ENCODE measurements at places on chromosomes 1 and 21.

DNA sequence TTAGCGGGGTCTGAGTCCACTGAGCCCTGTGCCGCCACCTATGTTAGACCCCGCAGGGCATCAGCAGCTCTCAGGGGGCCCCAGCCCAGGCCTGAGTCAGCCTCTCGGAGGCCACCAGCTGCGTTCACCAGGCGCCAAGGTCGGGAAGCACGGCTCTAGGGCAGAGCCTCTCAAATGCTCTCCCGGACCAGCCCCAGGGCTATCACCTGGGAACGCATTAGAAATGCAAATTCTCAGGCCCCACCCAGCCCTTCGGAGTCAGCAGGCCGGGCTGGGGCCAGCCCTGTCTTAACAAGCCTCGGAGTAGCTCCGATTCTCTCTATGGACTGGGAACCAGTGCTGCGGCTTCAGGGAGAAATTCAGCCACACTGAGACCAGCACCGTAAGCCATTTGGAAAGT lies 37.2 kb upstream of the TSPEAR start:
- peaks cover 27% of the 10 kb centered on the region for H3K27me3 ChIP-seq
- no peak overlapping the region for H3K4me3 ChIP-seq
- DNase-seq = no peak
- H3K4me1 ChIP-seq = no peaks in the 10 kb centered on the region
- H3K27ac ChIP-seq = no peak overlapping the region

DNA sequence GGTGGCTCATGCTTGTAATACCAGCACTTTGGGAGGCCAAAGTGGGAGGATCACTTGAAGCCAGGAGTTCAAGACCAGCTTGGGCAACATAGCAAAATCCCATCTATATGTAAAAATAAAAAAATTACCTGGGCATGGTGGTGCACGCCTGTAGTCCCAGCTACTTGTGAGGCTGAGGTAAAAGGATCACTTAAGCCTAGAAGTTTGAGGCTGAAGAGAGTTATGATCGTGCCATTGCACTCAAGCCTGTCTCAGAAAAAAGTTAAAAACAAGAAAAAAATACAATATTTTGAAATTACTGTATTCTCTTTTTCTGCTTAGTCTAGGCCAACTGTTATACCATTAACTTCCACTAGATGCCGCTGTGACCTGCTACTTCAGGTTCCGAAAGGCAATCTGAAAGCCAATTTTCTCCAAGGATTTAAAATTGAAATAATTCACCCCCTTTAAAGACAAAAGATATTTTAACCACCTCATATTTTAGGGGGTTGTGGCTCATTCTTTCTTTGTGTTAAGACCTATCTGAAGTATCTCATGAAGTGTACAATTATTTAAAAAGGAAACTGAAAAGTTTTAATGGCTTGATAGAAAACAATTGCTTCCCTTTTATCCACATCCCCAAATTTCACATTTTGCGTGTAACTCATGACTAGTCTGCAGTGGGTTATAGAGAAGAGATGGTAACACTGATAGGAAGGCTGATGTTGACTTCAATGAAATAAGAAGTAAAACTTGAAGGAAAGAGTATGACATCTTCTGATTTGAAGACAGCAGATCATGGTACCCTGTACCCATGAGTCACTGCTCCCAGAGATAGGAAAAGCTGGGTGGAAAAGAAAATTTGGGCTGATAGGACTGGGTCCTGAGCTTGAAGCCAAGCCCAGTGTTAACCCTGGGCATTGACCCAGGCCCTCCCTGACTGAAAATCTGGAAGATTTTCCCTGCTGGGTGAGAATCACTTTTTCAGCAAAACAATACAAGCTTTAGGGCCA lies 24.4 kb upstream of the CLDN14 start:
- no peak overlapping the region for H3K4me3 ChIP-seq
- no peaks in the 10 kb centered on the region for H3K36me3 ChIP-seq
- no peak for DNase-seq

DNA sequence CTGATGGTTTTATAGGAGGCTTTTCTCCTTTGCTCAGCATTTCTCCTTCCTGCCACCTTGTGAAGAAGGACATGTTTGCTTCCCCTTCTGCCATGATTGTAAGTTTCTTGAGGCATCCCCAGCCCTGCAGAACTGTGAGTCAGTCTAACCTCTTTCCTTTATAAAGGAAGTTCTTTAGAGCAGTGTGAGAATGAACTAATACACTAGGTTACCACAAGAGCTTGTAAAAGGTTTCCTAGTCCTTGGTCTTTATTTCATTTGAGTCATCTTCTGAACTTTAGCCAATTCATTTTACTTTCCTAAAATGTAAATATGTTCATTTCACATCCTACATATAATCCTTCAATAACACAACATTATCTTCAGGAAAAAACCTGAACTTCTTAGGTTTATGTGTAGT lies 365.3 kb downstream of the HHIPL2 start:
- no peaks in the 10 kb centered on the region for H3K27me3 ChIP-seq
- H3K27ac ChIP-seq = no peak overlapping the region
- H3K4me1 ChIP-seq = no peaks in the 10 kb centered on the region
- DNase-seq = no peak

DNA sequence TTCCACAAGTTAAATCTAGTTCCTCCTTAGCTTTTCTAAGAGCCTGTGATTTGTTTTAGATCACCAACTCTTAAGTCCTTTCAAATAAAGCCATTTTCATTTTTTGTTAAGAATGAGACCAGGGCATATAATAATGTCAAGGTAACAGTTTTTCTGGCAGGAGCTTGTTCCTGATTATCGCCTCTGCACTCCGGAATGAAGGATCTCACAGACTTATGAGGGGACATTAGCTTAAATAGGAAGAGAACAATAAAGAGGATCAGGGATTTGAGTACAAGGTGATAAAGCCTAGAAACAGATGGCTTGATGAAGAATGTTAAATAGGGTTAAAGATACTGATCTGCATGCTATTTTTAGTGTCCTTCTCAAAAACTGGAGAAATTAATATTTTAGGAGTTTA lies 13.6 kb upstream of the OTUD7B start:
- no peak overlapping the region for H3K4me3 ChIP-seq
- H3K27ac ChIP-seq = no peak overlapping the region
- no peaks in the 10 kb centered on the region for H3K4me1 ChIP-seq
- no peaks in the 10 kb centered on the region for H3K27me3 ChIP-seq

DNA sequence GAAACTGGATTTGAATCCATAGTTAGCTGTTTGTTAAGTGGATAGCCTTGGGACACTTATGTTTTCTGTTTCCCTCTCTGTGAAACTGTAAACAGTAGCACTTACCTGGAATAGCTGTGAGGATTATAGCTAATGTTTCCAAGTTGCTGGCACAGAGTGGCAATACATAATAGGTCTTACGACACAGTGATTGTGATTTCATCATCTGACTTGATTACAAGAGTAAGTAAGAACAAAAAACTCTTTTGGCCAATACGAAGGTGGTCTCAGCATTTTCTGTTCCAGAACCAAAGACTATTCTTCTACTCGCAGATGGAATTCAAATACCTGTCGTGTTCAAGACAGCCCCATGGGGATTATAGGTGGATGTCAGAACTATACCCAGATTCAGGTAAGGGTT lies 2.1 kb downstream of the C8B start:
- DNase-seq = no peak
- H3K36me3 ChIP-seq = no peaks in the 10 kb centered on the region
- H3K27me3 ChIP-seq = no peaks in the 10 kb centered on the region
- H3K4me1 ChIP-seq = no peaks in the 10 kb centered on the region
- H3K27ac ChIP-seq = no peak overlapping the region
- no peak overlapping the region for H3K4me3 ChIP-seq

DNA sequence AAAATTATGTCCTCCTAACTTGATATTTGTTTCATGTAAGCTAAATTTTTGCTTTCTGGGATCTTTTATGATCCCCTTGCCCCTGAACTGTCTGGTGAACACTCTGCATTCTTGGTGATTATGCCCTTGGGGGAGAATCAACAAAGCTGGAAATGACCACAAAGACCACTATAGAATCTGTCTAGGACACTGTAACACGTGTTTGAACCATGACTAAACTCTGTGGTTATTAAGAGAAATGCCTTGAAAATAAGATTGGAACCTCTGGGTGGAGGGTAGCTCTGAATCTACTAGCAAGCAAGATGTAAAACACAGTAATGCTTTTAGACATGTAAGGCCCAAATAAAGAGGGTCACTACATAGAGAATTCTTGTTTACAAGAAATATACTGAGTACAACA lies 237.5 kb downstream of the HMCN1 start:
- no peak overlapping the region for H3K27ac ChIP-seq
- H3K4me3 ChIP-seq = no peak overlapping the region
- no peak for DNase-seq
- no peaks in the 10 kb centered on the region for H3K27me3 ChIP-seq

GRCh38 chr1:214993419-214993818 lies 89.1 kb upstream of the KCNK2 start:
- DNase-seq = no peak
- no peak overlapping the region for H3K27ac ChIP-seq

DNA sequence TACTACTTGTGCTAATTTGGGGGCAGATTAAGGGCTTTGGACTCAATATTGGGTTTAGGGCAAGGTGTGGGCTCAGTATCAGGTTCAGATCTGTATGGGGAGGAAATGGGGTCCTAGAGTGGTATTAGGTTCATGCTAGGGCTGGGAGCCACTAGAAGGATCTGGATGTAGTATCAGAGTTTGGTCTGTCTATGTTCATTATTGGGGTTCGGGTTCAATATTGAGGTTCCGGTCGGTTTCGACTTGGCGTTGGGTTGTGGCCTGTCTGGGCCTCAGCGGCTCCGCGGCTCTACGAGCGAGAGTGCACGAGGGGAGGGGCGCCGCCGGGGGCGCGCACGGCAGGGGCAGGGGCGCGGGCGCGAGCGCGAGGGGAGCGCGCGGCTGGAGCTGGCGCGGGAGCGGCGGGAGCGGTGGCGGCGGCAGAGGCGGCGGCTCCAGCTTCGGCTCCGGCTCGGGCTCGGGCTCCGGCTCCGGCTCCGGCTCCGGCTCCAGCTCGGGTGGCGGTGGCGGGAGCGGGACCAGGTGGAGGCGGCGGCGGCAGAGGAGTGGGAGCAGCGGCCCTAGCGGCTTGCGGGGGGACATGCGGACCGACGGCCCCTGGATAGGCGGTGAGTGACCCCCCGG lies at the start of gene PTPRF:
PTPRF (plus strand) TSS at position 401 of the 624 bp plus-strand sequence. CDS start 14,193 bp downstream, outside the sequence.
- peaks cover 22% of the 10 kb centered on the region for H3K27me3 ChIP-seq
- no peak within 1 kb of the TSS for H3K27ac ChIP-seq
- DNase-seq = peak; percentile 62
- no peaks in the 10 kb centered on the region for H3K36me3 ChIP-seq
- no peaks in the 10 kb centered on the region for H3K4me1 ChIP-seq
- H3K4me3 ChIP-seq = peak within 1 kb of the TSS; percentile 66

- no peak overlapping the region for H3K4me3 ChIP-seq
- no peaks in the 10 kb centered on the region for H3K36me3 ChIP-seq
- no peak overlapping the region for H3K27ac ChIP-seq
- H3K27me3 ChIP-seq = peaks cover 32% of the 10 kb centered on the region
- H3K4me1 ChIP-seq = no peaks in the 10 kb centered on the region
Observed at GRCh38 chr1:31799196-31799894, 16.5 kb downstream of the SPOCD1 start.

- no peak overlapping the region for H3K4me3 ChIP-seq
- H3K27me3 ChIP-seq = no peaks in the 10 kb centered on the region
- H3K27ac ChIP-seq = no peak overlapping the region
- H3K36me3 ChIP-seq = no peaks in the 10 kb centered on the region
- DNase-seq = no peak
Observed at GRCh38 chr1:227378871-227379554, 60.7 kb upstream of the CDC42BPA start.

- H3K4me3 ChIP-seq = no peak overlapping the region
- H3K27me3 ChIP-seq = no peaks in the 10 kb centered on the region
- H3K36me3 ChIP-seq = peaks cover 10% of the 10 kb centered on the region
- H3K27ac ChIP-seq = no peak overlapping the region
- H3K4me1 ChIP-seq = peaks cover 27% of the 10 kb centered on the region
Observed at GRCh38 chr1:201902198-201902597, 13.5 kb downstream of the SHISA4 start.

GRCh38 chr1:206725109-206725963 lies 40.6 kb downstream of the MAPKAPK2 start:
- H3K27ac ChIP-seq = peak overlapping the region; percentile 29
- peaks cover 67% of the 10 kb centered on the region for H3K4me1 ChIP-seq
- H3K27me3 ChIP-seq = no peaks in the 10 kb centered on the region
- no peak overlapping the region for H3K4me3 ChIP-seq

DNA sequence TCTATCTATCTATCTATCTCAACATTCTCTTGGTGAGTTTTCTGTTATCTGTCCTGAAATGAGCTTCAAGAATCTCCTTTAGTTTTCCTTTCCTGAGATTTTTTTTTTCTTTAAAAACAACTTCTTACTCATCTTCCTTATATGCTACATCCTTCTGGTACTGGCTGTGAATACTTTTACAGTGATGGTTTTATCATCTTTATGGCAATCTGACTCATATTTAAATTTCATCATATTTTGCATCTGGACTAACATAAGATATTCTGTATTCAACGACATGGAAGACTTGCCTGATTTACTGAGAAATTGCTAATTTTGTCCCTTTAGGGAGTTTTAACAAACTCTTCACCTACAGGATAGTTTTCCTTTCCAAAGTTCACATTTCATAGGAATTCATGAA lies 33.0 kb downstream of the PDE4B start:
- H3K36me3 ChIP-seq = no peaks in the 10 kb centered on the region
- no peak overlapping the region for H3K27ac ChIP-seq
- no peaks in the 10 kb centered on the region for H3K4me1 ChIP-seq
- H3K27me3 ChIP-seq = no peaks in the 10 kb centered on the region

DNA sequence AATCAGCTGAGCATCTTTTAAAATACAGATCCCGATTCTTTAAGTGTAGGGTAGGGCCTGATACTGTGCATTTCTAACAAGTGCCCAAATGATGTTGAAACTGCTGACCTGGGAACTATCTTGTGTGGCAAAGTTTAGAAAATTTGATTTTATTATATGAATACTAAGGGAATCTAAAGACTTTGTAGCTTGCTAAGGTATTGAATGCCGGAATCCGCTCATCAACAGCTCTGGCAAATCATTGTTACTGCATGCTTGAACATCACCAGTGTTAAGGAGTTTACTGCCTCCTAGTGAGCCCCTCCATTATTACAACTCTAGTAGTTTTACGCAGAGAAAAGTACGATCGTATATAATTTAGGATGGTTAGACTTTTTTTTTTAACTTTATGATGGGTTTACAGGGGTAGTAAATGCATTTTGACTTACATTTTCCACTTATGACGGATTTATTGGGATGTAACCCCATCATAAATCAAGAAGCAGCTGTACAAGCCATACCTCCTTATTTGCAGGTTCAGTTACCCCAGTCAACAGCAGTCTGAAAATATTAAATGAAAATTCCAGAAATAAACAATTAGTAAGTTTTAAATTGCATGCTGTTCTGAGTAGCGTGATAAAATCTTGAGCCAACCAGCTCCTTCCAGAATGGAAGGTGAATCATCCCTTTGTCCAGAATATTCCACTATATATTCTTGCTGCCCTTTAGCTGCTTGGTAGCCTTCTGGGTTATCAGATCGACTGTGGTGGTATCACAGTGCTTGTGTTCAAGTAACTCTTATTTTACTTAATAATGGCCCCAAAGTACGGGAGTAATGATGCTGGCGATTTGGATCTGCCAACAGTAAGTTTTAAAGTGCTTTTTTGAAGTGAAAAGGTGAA lies 892 bp downstream of the TYW3 start:
- H3K4me3 ChIP-seq = peak overlapping the region; percentile 74
- no peaks in the 10 kb centered on the region for H3K27me3 ChIP-seq
- H3K36me3 ChIP-seq = no peaks in the 10 kb centered on the region
- peak overlapping the region; percentile 83 for H3K27ac ChIP-seq
- no peak for DNase-seq
- H3K4me1 ChIP-seq = peaks cover 17% of the 10 kb centered on the region

Data from heart right ventricle (tissue), 16 donors.